ENCODE measurements at places on chromosomes 11 and 22.

DNA sequence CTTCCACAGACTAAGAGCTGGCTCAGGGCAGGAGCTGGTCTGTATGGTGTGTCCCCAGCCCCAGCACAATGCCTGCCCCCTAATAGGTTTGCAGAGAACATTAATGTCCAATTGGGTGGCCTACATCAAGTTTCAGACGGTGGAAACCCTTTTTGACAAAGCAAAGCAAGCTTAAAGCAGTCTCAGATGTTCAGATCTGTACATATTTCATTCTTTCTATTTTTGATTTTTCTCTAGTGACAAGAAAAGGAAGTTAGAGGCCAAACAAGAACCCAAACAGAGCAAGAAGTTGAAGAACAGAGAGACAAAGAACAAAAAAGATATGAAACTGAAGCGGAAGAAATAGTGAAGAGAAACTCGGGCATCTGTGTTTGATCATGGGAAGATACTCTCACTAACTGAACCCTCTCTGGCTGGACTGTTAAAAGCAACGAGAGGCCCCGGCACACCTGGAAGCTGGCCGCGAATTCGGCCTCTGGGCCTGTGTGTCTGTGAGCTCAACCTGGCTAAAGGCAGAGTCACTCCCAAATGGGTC lies 40.5 kb downstream of the NAT10 start:
- H3K4me3 ChIP-seq = no peak overlapping the region
- H3K36me3 ChIP-seq = no peaks in the 10 kb centered on the region
- H3K4me1 ChIP-seq = no peaks in the 10 kb centered on the region
- DNase-seq = no peak

GRCh38 chr22:26642465-26643417 lies 14.6 kb upstream of the MIAT start:
- no peaks in the 10 kb centered on the region for H3K4me1 ChIP-seq
- H3K36me3 ChIP-seq = no peaks in the 10 kb centered on the region
- H3K4me3 ChIP-seq = no peak overlapping the region

GRCh38 chr11:13885083-13885482 lies 77.4 kb upstream of the SPON1 start:
- H3K27me3 ChIP-seq = no peaks in the 10 kb centered on the region
- DNase-seq = no peak
- no peak overlapping the region for H3K27ac ChIP-seq
- H3K4me1 ChIP-seq = no peaks in the 10 kb centered on the region

- DNase-seq = no peak
- H3K36me3 ChIP-seq = no peaks in the 10 kb centered on the region
- no peaks in the 10 kb centered on the region for H3K27me3 ChIP-seq
- H3K27ac ChIP-seq = no peak overlapping the region
- H3K4me1 ChIP-seq = no peaks in the 10 kb centered on the region
- H3K4me3 ChIP-seq = no peak overlapping the region
Observed at GRCh38 chr11:99585606-99586005, 564.9 kb downstream of the CNTN5 start.

DNA sequence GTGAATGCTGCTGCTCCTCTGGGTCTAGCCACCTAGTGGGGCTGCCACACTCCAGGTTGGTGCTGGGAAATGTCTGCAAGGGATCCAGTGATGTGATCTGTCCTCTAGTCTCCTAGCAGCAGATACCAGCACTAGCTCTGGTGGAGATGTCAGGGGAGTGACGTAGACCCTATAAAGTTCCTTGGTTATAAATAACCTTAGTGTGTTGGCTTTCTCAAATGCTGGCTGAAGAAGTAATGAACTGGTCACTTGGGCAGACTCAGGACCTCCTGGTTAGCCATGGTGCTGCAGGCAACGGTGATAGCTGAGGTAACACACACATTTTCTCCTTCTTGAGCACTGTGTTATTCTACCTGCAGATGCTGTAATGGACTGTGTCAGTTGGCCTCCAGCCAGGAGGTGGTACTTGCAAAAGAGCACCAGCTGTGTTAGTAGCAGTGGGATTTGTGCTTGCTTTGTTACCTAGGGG lies 35.5 kb downstream of the BBOX1 start:
- DNase-seq = no peak
- H3K27me3 ChIP-seq = no peaks in the 10 kb centered on the region
- H3K4me3 ChIP-seq = no peak overlapping the region
- no peak overlapping the region for H3K27ac ChIP-seq
- no peaks in the 10 kb centered on the region for H3K36me3 ChIP-seq

All from testis (tissue), 5 donors.